ENCODE measurements at places on chromosomes 13 and 19.

- DNase-seq, result no peak
Observed at GRCh38 chr13:96817336-96817941, 176.8 kb downstream of the OXGR1 start.

DNA sequence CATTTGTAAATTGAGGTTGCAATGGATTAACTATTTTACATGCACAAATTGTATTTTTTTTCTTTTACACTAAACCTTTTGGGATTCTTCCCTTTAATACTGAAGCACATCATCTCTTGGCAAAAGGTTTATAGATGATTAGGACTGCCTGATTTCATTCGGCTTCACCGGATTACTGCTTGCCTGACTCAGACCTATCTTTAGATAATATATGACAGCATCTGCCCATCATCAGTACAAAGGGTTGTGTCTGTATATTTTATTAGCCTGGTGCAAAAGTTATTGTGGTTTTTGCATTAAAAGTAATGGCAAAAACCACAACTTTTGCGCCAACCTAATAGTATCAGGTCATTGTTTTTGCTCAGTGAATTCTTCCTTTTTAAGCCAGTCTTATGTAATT is 316.2 kb upstream of the HTR2A start:
- no peak for DNase-seq

DNA sequence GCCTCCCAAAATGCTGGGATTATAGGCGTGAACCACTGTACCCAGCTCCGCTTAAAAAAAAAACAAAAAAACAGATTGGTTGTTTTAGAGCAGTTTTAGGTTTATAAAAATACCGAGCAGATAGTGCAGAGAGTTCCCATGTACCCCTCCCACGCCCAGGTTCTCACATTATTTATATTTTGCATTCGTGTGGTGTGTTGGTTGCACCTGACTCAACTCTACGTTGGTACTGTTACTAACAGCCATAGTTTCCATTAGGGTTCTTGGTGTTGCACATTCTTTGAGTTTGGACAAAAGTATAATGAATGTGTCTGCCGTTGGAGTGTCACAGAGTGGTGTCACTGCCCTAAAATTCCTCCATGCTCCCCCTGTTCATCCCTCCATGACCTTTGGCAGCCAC is 29.1 kb downstream of the MYO9B start:
- DNase-seq, result no peak

GRCh38 chr13:44331912-44332851 is 41.4 kb upstream of the SERP2 start:
- DNase-seq, result peak; percentile 88

GRCh38 chr13:49436890-49437289 is 7.0 kb downstream of the CAB39L start:
- DNase-seq, result peak; percentile 46

DNA sequence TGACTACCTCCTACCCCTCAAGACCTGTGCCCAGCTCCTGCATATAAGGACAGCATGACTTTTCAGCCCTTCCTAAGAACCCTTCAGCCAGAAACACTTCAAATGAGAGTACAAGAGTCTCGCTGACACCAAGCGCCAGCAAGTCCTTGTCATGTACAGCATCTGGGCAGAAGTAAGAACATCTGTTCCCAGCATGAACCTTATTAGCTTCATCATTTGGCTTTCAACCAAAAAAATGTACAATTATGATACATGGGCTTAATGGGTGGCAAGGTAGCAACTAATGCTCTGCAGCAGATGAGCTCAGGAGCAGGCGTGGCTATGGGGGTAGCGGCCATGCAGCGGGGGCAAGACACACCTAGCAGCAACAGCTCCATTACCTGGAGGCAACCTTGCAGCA is 487.6 kb downstream of the COG6 start:
- DNase-seq, result no peak

GRCh38 chr13:23855360-23855759 is 33.8 kb downstream of the MIPEP start:
- DNase-seq, result no peak

GRCh38 chr13:23212671-23213070 is 31.9 kb downstream of the SGCG start:
- peak; percentile 26 for DNase-seq

DNA sequence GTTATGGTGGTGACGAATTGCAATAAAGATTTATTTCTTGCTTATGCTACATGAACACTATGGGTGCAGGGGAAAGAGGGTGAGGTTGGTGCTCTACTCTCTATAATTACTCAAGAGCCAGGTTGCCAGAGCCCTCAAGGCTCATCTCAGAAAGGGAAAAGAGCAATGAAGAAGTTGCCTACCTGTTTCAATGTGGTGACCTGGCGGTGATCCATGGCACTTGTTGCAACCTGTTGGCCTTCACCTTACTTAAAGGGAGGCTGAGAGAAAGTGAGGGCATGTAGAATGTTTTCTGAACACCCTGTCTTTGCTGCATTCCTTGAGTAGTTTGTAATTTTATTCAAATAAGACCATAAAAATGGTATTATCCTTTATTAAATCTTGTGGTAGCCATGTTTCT is 394.4 kb downstream of the GPC6 start:
- DNase-seq, result no peak

DNA sequence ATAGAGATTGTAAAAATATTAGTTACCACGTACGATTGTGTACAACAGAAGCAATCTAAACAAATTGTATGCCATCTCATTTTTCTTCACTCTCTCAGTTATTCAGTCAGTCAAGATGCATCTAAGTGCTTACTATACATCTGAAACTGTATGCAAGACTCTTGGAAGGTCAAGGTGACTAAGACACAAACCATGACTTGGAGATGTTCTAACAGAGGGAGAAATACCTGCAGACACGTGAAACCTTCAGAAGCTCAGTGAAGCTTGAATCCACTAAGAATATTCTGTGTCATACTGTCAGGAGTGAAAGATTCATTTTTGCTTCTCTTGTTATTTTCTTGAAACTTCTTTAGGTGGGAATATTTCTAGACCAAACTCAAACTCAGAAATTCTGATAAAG is 365.4 kb downstream of the ITGBL1 start:
- no peak for DNase-seq

DNA sequence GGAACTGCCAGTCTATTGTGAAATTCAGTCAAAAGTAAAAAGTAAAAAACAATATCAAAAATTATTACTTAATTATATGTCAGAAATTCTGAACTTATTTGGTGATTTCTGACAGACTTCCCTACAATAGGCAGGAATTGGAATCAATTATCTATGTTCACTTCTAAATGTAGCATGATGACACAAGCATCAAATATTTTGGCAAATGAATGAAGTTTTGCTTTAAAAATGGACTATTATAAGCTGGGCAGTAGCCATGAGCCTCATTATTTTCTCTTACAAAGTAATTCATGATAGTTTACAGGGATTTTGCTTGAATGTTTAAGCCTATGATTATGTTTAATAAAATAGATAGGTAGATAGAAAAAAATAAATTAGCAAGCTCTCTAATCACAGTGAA is 582.6 kb downstream of the SLITRK6 start:
- no peak for DNase-seq

GRCh38 chr19:40692212-40692551 is 1.7 kb upstream of the NUMBL start:
- no peak for DNase-seq

DNA sequence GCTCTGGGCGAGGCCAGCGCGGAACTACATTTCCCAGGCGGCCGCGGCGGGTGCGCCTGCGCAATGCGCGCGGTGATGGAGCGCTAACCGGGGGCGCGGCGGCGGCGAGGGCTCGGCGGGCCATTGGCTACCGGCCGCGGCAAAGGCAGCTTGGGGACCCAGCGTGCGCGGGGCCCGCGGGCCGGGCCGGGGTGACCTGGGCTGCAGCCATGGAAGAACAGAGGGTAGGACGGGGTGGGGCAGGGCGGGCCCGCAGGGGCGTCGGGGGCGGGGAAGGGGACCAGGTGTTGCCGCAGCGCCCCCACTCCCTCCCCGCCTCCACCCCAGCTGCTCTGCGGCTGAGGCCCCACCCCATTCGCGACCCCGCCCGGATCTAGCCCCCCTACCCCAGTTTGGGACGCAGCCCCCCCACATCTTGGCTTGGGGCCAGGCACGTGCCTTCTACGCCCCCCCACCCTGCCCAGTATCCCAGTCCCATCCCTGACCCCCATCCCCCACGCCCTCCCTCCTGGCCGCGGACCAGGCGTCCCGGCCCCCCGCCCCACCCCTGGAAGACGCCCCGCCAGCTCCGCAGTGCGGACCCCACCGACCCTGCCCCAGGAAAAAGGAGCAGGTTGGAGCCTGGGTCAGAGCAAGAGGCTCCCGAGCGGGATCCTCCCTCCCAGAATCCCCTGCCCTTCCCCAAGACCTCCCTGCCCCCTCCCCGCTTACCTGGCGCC is at the start of gene FSD1:
FSD1 (plus strand) TSS at position 61 of the 719 bp plus-strand sequence; CDS start at position 210, 149 bp downstream.
- DNase-seq, result no peak

GRCh38 chr13:80141123-80141849 is 199.6 kb downstream of the SPRY2 start:
- peak; percentile 74 for DNase-seq

All from femur (tissue), 1 donor.